ENCODE measurements at places on chromosomes 3 and 15.

- no peak for DNase-seq
Measured at GRCh38 chr15:41438206-41438605, 21.3 kb downstream of the RTF1 start.

- no peak for DNase-seq
Measured at GRCh38 chr3:10438902-10439610, 66.3 kb downstream of the ATP2B2 start.

DNA sequence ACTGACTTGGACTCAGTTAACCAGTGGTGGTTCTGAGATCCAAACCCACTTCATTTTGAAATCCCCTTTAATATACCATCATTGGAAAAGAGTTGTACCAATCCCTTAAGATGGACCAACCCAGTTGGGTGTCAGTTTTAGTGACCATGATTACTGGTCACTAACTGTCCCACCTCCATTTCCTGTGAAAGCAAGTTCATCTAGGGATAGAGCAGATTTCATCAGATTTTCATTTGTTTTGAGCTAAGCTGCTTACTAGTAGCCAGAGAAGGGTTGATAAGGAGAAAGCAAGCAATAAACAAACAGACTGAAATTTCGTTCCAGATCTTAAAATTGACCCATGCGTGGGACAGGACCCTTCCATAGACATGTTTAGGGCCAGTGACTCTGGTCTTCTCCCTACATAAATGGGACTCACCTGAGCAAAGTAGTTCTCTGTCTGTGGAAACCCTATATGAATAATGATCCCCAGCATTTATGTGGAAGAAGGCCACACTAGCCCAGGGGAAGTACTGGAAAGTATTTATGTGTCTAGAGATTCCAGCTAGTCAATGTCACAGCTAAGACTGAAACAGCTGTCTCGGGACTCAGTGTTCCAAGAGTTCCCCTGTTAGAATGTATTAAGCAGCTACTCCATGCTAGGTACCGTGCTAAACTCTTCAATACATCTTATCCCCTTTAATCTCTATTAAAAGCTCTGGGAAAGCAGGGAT is 196.0 kb upstream of the BCL6 start:
- DNase-seq, result no peak

GRCh38 chr3:159775372-159775961 is 213.2 kb upstream of the IL12A start:
- no peak for DNase-seq

- DNase-seq, result no peak
Measured at GRCh38 chr3:193498215-193498614, 56.5 kb downstream of the ATP13A4 start.

- DNase-seq, result no peak
Measured at GRCh38 chr3:53658613-53659193, 164.3 kb downstream of the CACNA1D start.

DNA sequence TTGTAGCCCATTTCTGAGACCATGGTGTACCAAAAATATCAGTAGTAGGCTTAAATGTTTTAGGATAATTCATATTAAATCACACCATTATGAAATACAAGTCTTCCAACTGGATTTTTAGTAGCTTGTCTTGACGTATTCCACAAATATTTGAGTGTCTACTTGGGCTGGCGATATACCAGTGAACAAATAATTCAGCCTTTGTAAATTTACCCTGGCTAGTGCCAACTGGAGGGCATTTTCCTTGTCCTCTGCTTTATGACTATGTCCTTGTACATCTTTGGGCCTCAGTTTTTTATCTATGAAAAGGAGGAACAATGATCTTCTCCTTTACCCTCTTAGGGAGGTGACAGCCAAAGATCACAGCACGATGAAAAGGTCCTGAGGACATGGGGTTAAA is 114.8 kb downstream of the FRMD4B start:
- DNase-seq, result no peak

GRCh38 chr15:41966414-41966812 is 5.9 kb downstream of the EHD4 start:
- no peak for DNase-seq

DNA sequence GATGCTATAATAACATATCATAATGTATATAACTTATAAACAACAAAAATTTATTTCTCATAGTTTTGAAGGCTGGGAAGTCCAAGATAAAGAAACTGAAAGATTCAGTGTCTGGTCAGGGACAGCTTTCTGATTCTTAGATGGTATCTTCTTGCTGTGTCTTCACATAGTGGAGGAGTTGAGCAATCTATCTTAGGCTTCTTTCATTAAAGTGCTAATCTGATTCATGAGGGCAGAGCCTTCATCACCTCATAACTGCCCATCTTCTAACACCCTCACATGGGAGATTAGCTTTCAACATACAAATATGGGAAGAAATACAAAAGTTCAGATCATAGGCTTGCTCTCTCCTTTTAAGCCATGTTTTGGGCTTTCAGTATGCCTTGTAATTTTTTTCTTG is 774.8 kb upstream of the EPHA6 start:
- DNase-seq, result no peak

GRCh38 chr3:9298236-9298635 is 48.8 kb upstream of the SRGAP3 start:
- no peak for DNase-seq

DNA sequence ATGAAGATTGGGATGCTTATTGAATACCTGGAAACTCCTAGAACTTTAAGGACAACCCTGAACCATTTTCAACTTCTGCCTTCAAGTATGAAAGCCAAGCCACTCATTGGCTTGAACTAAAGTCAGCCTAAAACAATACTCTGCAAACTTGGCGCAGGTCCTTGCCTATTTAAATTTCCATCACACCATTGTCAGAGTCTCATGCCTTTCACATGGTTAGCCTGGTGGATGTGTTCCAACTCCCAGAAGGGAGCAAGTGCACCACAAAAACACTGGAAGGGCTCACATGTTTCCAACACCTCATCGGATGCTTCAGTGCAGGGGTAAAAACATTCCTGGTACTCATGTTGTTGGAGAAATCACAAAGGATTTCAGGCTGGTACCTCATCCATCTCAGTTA is 511.6 kb upstream of the MDFIC2 start:
- DNase-seq, result no peak

- no peak for DNase-seq
Measured at GRCh38 chr3:23928524-23928923, 11.6 kb downstream of the RPL15 start.

- DNase-seq, result no peak
Measured at GRCh38 chr3:182393830-182394367, 399.4 kb upstream of the ATP11B start.

DNA sequence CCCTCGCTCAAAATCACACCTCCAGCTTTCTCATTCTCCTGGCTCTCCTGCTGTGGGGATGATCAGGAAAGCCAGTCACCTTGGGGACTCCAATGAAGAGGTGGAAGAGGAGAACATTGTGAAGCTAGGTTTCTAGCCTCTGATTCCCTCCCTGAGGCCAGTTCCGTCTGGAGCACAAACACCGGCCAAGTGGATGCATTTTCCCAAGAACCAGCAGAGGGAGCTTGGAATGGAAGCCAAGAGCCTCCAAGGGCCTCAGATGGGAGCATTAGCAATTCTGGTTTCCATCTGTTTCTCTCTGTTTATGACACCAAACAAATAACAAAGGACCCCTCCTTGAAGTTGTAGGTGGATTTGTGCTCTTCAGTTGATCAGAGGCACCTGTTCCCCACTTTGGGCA is 40.6 kb upstream of the NMNAT3 start:
- peak; percentile 37 for DNase-seq

GRCh38 chr3:144324076-144324475 is 352.5 kb downstream of the DIPK2A start:
- DNase-seq, result no peak

GRCh38 chr3:177337541-177338331 is 140.5 kb upstream of the TBL1XR1 start:
- DNase-seq, result no peak

DNA sequence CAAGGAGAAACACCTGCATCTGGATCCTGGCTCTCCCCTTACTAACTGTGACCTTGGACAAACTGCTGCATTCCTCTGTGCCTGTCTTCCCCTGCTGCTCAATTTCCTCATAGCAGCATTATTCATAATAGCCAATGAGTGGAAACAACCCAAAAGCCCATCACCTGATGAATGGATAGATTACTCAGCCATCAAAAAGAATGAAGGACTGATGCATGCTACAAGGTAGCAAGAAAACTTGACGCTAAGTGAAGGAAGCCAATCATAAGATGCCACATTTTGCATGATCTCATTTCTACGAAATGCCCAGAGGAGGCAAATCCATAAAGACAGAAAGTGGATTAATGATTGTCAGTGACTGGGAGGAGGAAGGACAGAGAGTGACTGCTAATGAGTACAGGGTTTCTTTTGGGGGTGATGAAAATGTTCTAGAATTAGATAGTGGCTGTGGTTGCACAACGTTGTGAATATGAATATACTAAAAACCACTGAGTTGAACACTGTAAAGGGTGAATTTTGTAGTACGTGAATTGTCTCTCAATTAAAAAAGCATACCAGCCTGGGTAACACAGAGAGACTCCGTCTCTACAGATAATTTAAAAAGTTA is 11.2 kb downstream of the IGDCC4 start:
- DNase-seq, result no peak

DNA sequence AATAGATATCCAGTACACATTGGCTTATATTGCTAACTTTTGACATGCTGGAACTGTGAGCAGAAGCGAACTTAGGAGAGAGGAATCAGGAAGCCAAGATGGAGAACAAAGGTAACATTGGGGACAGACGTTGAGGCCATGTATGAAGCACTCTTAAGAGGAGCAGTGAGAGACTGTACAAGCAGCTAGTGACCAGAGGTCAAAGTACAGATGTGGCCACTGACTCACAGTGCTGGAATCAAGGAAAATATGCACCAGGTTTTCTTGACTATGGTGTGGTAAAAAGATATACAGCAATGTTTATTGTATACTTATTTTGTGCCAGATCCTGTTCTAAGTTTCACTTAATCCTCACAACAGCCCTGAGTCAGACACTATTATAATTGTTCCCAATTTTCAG is 2.0 kb upstream of the IL20RB start:
- DNase-seq, result no peak

DNA sequence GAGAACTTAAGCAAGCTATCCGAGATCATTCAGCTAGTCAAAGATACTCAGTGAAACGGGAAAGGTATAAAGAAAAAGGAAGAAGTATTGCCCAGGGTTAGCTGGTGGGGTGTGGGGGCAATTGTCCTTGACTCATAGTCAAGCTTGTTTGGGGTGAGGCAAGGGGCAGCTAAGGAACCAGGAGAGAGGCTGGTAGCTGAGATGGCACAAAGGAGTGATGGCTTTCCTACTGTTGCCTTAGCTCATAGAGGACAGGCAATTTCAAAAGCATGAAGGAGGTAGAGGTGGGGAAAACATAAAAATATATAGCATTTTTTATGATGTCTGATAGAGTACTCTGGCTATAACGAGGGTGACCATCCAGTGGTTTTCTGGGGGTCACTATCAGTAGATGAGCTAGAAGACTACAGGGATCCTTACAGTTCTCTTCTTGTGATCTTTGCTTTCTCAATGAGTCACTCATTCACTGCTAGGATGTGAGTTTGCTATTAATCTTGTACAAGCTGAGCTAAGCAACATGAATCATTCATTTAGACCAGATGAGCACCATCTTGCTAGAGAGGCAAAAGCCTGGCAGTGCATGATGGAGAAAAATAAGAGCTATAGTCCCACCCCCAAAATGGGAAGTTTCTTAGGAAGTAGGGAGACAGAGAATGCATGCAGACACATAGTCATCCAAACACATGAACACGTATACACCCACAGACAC is 207.1 kb upstream of the PFN2 start:
- DNase-seq, result no peak

- no peak for DNase-seq
Measured at GRCh38 chr3:196599734-196600128, 31.3 kb downstream of the FBXO45 start.

DNA sequence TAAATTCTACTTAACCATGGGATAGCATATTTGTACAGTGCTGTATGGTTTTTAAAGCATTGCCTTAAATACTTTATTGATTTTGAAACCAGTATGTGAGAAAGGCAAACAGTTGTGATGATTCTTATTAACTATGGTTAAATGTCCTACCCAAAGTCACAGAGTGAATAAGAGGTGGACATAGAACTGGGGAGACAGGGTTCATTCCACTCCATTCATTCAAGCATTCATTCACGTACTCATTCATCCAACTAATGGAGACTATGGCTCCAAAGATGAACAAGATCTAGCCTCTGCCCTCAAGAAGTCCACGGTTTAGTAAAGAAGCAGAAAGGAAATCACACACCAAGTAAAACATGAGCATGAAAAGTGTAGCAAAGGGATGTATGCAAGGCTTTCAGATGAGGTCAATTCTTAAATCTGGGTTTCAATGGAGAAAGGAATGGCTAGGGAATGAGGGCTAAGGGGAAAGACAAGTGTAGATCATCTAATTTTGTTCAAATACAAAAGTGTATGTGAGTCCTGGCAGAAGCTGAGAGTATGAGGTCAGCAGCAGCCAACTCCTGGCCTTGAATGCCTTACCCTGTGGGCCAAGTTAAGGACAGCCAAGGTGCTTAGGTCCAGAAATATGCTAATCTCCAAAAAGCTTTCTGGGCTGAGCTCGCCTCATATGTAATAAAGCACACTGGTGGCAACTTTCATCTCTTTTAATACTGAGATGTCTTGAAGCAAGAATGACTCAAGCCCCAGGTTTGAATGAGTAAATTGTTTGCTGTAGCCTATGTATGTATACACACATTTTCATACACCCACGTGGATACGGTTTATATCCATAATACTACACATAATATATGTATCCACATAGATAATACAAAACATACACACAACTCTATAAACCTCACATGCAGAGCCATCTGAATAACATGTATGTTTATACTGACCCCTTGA is 4.3 kb downstream of the TNIK start:
- DNase-seq, result no peak

DNA sequence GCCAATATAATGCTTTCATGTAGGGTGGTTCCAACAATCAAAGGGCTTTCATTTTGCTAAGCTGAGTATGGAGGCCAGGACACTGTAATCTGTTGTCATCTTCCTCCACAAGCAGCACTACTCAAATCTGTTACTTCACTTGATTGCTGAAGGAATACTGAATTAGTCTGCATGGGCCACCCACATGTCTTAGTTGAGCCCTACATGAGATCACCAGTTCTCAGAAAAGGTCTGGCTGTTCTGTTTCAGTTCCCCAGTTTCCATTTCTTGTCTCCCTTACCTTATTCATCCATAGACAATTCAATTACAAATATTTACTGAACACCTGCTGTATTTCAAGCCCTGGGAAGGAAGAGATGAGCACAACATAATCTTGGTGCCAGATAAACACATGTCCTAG is 119.2 kb downstream of the FHIT start:
- no peak for DNase-seq

GRCh38 chr3:5729852-5730251 is 542.3 kb downstream of the EDEM1 start:
- DNase-seq, result no peak

DNA sequence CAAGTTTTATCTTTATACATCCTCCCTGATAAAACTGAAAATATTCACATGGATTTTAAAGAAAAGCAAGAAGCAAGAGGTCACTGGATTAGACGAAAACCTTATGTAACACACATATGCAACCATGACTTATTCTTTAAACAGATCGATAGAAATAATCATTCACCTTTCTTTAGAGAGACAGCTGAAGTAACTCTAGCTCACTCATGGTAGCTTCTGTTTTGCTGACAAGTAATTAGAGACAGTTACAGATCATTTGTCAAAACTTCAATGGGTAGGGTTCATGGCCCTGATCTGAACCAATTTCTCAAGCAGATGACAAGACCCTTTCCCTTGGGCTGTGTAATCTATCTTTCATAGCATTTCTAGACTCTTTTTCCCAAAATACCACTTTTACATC is 74.5 kb downstream of the PLCH1 start:
- no peak for DNase-seq

GRCh38 chr3:129596194-129597086 is 10.0 kb downstream of the PLXND1 start:
- no peak for DNase-seq

Data from NCI-H1436 (cell line).